Right forelimb (tissue), 1 donor: ENCODE measurements at places on chromosomes 1 and 21.

GRCh38 chr1:5272325-5272724 lies 617.9 kb downstream of the AJAP1 start:
- DNase-seq: no peak

- DNase-seq: peak; percentile 73
Observed at GRCh38 chr1:118151312-118151937, 33.6 kb downstream of the SPAG17 start.

GRCh38 chr1:65233782-65234181 lies 75.6 kb upstream of the DNAJC6 start:
- no peak for DNase-seq

DNA sequence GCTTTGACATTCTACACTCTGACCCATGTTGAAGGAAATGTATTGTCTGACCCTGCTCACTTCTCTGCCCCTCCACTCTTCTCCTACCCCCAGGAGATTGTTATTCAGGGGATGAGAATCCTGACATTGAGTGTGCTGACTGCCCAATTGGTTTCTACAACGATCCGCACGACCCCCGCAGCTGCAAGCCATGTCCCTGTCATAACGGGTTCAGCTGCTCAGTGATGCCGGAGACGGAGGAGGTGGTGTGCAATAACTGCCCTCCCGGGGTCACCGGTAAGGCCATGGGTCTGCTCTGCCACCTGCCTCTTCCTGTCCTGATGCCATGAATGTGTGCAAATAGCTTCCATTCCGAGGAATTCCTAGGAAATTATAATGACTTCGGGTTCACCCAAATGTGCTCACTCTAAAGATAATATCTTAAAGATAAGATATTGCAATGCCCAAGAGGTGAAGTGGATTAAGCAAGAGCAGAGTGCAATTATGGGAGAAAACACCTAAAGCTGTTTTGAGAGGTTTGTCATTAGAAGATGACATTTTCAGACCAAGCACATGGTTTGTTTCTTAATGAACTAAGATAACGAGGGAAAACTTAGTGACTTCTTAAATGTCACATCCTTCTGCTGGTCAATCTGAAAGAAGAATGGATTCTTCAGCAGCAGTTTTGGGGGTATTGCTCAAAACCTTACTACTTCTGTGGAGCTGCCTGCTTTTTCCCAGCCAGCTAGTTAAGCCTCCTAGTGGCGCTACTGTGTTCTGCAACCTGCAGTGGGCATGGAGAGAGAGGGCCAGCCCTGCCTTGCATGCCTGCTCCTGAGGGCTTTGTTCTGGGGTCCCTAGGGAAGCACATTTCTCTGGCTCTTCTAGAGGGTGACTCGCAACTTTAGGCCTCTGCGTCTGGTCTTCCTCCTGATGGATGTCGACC lies 41.6 kb downstream of the LAMC2 start:
- DNase-seq: no peak

DNA sequence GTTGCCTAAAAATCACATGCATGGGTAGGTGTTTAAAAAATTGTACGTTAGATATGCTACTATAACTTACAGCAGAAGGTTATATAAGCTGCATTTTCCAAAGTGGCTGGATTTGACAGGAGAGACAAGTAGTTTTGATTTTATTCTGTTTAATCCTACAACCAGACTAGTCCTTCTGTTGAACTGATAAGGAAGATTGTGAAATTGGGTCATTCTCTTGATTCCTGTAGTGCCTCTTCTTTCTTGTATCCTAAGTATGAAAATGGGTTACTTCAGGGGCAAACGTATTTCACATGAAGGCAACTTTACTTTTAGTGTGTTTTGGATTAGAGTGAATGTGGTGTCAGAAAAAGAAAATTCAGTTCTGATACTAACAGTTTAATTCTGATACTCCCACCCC lies 19.0 kb downstream of the CDC42 start:
- no peak for DNase-seq

GRCh38 chr1:117664314-117664713 lies 58.5 kb downstream of the TENT5C start:
- no peak for DNase-seq

DNA sequence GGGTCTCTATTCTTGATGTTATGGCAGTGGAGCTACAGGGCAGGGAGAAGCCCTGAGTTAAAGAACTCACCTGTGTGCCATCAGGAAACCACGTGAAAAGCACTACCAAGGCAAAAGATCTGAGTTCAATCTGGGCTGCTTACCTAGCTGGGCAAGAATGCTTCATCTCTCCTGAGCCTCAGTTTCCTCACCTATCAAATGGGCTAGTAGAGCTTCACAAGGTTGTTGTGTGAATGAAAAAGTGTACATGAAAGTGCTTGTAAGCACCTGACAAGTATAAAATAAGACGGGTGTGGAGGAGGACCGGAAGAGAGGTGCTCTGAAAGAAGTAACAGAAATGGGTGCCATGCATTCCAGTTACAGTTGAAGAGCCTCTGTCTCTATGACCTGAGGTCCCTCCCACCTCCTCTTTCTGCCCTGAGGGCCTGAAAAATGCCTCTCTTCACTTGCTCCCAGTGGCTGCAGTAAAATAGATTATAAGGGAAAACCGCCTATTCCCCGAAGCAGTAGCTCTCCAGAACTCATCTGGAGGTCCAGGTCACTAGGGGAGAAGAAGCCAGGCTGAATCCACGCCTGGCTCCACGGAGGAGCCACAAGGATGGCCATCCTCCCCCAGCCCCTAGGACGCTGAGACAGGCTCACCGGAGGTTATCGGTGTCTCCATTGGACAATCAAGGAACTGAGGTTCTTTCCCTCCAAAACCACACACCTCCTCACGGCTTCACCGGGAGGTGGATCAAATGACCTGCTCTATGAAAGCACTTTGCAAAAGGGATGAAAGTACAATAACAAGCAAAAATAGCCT lies 1.4 kb downstream of the GPR161 start:
- no peak for DNase-seq

GRCh38 chr1:199746666-199747384 lies 280.7 kb upstream of the NR5A2 start:
- DNase-seq: no peak

- DNase-seq: no peak
Observed at GRCh38 chr1:48109390-48110013, 112.3 kb upstream of the TRABD2B start.

GRCh38 chr1:176195547-176195946 lies 11.5 kb downstream of the COP1 start:
- DNase-seq: no peak

DNA sequence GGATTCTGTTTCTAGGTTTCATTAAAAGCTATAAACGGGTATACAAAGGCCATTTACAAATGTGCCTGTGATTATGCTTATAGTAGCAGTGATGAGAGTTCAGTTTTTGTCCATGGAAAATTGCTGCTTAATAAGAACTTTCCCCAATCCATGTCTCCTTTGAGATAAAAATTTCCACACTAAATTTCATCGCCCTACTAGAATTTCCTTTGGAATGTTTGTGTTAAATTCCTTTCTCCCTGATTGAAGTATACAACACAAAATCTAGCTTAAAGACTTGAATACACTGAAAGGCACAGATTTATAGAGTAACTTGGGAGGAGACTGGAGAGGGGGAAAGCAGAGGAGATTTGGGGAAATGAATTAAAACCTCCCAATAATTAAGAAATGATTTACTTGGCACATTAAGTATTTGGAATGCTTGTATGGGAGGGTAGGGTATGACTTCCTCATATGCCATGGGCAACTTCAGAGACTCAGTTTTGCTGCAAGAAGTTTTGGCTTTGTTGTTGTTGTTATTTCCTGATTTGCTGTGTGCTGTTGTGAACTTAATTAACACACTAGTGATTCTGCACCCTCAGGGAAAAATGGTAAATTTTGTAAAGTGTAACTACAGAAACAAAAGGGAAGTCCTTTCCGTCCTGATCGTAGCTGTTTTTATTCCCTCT lies 157.6 kb upstream of the LMO4 start:
- DNase-seq: no peak

GRCh38 chr21:46605767-46606426 lies 1.0 kb upstream of the S100B start:
- DNase-seq: no peak

DNA sequence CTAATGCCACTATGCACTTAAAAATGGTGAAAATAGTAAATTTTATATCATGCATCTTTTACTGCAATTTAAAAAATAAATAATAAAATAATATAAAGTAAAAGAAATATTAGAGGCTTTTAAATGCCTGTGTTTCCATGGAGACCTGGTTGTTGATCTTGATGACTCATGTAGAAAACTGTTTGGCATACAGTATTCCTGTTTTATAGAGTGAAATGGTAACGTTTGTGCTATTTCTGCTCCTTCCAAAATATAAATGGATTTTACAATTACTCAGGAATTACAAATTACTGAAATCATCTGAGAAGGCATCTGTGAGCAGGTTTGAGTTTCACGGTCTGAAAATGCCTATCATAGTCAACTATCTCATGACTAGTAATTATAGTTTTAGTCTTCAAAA lies 98.4 kb upstream of the USP25 start:
- DNase-seq: no peak

GRCh38 chr1:89606227-89606980 lies 26.5 kb upstream of the LRRC8C start:
- no peak for DNase-seq

GRCh38 chr1:8004803-8005573 lies 21.1 kb downstream of the ERRFI1 start:
- no peak for DNase-seq

- DNase-seq: no peak
Observed at GRCh38 chr1:44851308-44851707, 8.3 kb upstream of the PTCH2 start.

- DNase-seq: no peak
Observed at GRCh38 chr21:26118938-26119540, 51.5 kb downstream of the APP start.

- DNase-seq: no peak
Observed at GRCh38 chr1:157270705-157271274, 132.6 kb upstream of the ETV3 start.

DNA sequence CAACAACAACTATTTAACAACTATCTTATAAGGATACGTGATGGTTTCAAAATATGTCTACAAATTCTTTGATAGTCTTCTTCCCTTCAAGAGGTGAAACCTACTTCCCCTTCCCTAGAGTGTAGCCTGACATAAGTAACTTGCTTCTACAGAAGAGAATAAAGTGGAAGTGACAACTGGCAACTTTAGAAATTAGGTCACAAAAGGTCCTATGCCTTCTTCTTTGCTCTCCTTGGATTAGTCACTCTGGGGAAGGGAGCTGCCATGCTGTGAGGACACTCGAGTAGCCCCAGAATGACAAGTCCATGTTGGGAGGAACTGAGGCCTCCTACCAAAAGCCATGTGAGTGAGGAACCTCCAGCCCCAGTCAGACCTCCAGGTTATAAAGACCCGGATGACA lies 19.2 kb downstream of the EFCAB14 start:
- no peak for DNase-seq

GRCh38 chr1:58573705-58574591 lies 3.1 kb downstream of the TACSTD2 start:
- DNase-seq: no peak

DNA sequence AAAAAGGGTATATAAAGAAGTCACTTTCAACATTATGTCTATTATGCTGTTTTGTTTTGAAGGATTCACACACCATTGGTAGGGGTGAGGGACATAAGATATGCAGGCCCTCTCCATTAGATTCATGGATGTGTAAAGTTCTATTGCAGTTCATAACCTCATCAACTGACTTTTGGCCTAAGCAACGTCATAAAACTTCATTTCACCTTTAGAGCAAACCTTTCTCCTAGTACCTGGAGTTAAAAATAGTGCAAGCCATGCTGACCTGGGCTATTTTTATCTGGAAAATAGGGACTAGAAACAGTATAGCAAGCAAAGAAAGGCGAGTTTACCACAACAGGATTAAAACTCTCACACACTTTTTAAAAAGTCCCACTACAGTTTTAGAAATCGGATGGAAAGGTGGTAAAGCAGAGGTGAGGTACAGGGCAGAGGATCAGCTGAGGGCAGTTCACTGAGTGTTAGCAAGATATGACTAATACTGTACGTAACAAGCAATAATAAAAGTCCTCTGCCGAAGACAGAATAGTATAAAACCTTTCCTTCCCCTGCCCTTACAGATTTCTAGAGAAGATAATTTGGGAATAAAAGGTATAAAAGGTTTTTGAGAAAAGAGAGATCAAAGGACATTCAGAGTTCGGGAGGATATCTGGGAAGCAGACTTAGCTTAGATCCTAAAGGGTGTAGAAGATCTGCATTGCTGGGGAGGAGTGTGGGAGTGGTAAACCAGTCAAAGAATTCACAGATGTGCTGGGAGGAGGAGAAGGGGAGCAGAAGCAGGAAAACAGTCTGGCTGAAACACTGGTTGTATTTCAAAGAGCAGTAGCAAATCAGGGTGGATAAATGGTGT lies 14.3 kb downstream of the EGLN1 start:
- no peak for DNase-seq

- no peak for DNase-seq
Observed at GRCh38 chr1:236706183-236706582, 19.9 kb downstream of the ACTN2 start.

- no peak for DNase-seq
Observed at GRCh38 chr21:28212061-28212460, 780.6 kb downstream of the LTN1 start.

DNA sequence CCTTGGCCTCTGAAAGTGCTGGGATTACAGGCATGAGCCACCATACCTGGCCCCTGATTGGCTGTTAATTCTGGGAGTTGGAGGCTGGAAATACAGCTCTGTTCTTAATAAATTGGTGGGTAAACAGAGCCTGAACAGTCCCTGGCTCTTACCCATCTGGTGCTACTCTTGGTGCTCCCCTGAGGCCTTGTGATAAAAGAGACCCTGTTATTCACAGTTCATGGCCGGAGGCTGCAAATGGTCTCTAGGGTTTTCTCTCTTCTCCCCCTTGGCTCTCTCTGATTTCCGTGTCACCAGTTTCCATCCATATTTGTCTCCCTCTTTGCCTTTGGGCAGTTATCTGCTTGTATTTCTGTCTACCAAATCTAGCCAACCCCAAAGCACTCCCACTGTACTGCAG lies 17.2 kb downstream of the NFASC start:
- no peak for DNase-seq

- DNase-seq: no peak
Observed at GRCh38 chr1:176243746-176244145, 36.7 kb upstream of the COP1 start.

DNA sequence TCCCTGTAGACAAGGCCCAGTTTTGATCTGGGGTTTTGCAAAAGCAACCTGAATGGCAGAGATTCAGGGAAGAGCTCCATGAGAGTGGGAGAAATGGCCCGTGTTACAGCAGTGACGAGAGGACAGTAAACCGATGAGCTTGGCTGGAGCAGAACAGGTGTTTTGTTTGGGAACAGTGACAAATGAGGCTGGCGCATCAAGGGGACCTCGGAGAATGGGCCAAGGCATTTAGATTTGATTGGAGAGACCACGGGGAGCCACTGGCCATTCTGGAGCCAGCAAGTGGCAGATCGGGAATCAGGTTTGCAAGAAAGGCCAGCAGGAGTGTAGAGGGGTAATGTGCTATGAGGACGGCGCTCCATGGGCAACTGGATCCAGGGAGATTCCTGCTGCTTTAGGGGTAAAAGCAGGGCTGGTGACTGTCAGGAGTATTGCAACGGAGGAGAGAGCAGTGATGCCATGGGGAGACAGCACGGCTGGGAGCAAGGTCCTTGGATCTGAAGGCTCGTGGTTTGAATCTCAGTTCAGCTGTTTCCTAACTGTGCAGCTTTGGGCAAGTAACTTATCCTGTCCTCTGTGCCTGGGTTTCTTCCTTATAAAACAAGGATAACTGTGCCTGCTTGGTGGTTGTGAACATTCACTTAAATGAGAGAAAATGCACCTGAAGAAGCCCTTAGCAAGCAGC lies 9.9 kb upstream of the KLHDC7A start:
- no peak for DNase-seq
